ENCODE measurements at places on chromosomes 1 and 21. TPM values are rescaled to one million over a fixed set of nuclear protein-coding genes. Genes with fewer than 3 reads are reported as not detected.

Gene SLC5A9
- 0.19 TPM for total RNA-seq

Gene AMY1A
- not detected for total RNA-seq

Gene MACO1
- 14.4 TPM for total RNA-seq

Gene OR2L8
- not detected for total RNA-seq

Gene TMEM54
- 182 TPM for total RNA-seq

Gene PHF13
- total RNA-seq, result 7.6 TPM

Gene TRIM67
- total RNA-seq, result not detected

- H3K4me3 ChIP-seq, result no peak overlapping the region
- DNase-seq, result no peak
- no peaks in the 10 kb centered on the region for H3K27me3 ChIP-seq
- H3K27ac ChIP-seq, result no peak overlapping the region
These were observed 298.3 kb downstream of the RWDD3 start for GRCh38 chr1:95532335-95532734.

GRCh38 chr1:113793878-113794834, 18.1 kb downstream of the RSBN1 start:
- H3K4me1 ChIP-seq, result no peaks in the 10 kb centered on the region
- no peak overlapping the region for H3K27ac ChIP-seq
- H3K27me3 ChIP-seq, result no peaks in the 10 kb centered on the region
- H3K4me3 ChIP-seq, result no peak overlapping the region
- no peaks in the 10 kb centered on the region for H3K36me3 ChIP-seq

DNA sequence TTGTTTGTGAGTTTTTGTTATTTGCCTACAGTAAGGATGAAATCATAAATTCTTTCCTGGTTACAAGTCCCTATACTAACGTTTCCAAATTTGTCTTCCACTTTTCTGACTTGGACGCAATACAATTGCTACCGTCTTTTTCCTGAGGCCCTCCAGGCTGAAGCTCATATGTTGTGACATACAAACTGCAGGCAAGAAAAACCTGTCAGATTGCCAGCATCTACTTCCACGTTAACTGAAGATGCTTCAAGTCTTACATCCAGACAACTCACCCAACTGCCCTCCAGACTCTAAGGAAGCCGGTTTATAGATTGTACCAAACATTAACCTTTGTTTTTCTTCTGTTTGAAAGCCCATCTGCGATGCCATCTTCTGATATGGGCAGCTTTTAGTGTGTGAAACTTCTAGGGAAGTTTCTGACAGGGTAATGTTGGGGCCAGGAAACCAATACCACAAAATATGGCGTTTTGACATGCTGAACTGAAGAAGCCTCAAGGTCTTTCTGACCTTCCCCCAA, 21.4 kb upstream of the RNF11 start:
- DNase-seq, result no peak
- H3K36me3 ChIP-seq, result no peaks in the 10 kb centered on the region
- no peak overlapping the region for H3K27ac ChIP-seq
- H3K4me3 ChIP-seq, result no peak overlapping the region
- H3K27me3 ChIP-seq, result no peaks in the 10 kb centered on the region

DNA sequence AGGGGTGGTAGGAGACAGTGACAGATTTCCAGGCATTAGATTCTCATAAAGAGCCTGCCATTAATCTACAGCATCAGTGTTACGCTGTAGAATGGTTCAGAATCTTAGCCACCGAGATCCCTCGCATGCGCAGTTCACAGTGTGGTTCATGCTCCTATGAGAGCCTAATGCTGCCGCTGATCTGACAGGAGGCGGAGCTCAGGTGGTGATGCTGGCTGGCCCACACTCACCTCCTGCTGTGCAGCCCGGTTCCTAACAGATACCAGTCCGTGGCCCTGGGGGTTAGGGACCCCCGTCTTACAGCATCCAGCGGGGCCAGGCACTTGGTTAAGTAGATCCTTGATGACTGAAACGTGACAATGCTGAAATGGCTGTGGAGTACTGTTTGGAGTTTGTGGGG, 163.6 kb upstream of the C1orf21 start:
- H3K4me3 ChIP-seq, result no peak overlapping the region
- H3K27ac ChIP-seq, result no peak overlapping the region
- H3K4me1 ChIP-seq, result no peaks in the 10 kb centered on the region
- DNase-seq, result no peak
- no peaks in the 10 kb centered on the region for H3K36me3 ChIP-seq
- no peaks in the 10 kb centered on the region for H3K27me3 ChIP-seq

DNA sequence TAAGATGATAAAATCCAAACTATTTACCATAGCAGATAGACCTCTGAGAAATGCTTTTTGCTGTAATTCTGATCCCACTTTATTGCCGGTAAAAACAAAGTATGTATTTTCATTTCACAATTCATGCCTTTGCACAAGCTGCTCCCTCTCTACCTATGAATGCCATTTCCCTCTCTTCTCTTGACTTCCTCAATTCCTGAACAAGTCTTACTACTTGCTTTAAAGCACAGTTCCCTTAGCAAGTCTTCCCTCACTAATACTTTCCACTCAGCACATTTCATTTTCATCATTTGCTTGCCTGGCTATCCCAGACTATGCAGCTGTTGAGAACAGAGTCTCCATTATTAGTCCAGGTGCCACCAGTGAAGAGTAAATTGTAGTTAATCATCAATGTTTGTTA, 13.8 kb downstream of the GPATCH2 start:
- no peak for DNase-seq
- peaks cover 31% of the 10 kb centered on the region for H3K36me3 ChIP-seq
- H3K4me1 ChIP-seq, result no peaks in the 10 kb centered on the region
- no peak overlapping the region for H3K27ac ChIP-seq
- no peaks in the 10 kb centered on the region for H3K27me3 ChIP-seq

- no peaks in the 10 kb centered on the region for H3K36me3 ChIP-seq
- H3K27ac ChIP-seq, result peak overlapping the region; percentile 16
- DNase-seq, result no peak
- peaks cover 13% of the 10 kb centered on the region for H3K4me1 ChIP-seq
These were observed 80.4 kb upstream of the EFHD2 start for GRCh38 chr1:15329104-15329820.

- H3K27me3 ChIP-seq, result no peaks in the 10 kb centered on the region
- no peak overlapping the region for H3K4me3 ChIP-seq
- H3K4me1 ChIP-seq, result peaks cover 2% of the 10 kb centered on the region
- H3K36me3 ChIP-seq, result no peaks in the 10 kb centered on the region
- H3K27ac ChIP-seq, result no peak overlapping the region
- DNase-seq, result no peak
These were observed 30.8 kb downstream of the ST6GALNAC3 start for GRCh38 chr1:76105372-76105771.

DNA sequence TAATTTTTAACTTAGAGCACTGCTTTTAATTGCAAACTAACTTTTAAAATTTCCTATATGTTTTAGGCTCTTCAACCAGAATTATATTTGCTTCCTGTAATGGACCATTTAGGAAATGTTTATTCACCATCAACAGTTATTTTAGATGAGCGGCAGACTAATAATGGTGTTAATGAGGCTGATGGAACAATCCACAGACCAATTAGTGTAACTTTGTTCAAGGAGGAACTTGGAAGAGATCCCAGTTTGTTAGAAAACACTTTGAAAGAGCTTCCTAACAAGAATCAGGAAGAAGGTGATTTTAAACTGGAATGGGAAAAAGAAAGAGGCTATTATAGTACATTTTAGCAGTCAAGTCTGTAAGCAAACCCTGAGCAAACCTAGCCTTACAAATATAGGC, 19.4 kb upstream of the GNG5 start:
- no peak overlapping the region for H3K4me3 ChIP-seq
- peaks cover 14% of the 10 kb centered on the region for H3K36me3 ChIP-seq
- no peaks in the 10 kb centered on the region for H3K4me1 ChIP-seq
- H3K27me3 ChIP-seq, result no peaks in the 10 kb centered on the region
- no peak for DNase-seq
- no peak overlapping the region for H3K27ac ChIP-seq

GRCh38 chr21:34636961-34637360, 22.0 kb upstream of the RCAN1 start:
- H3K36me3 ChIP-seq, result no peaks in the 10 kb centered on the region
- no peaks in the 10 kb centered on the region for H3K27me3 ChIP-seq
- no peak for DNase-seq
- no peaks in the 10 kb centered on the region for H3K4me1 ChIP-seq
- H3K4me3 ChIP-seq, result no peak overlapping the region
- H3K27ac ChIP-seq, result no peak overlapping the region

GRCh38 chr1:225814381-225814780, 4.5 kb downstream of the EPHX1 start:
- H3K36me3 ChIP-seq, result no peaks in the 10 kb centered on the region
- DNase-seq, result no peak
- H3K4me1 ChIP-seq, result peaks cover 71% of the 10 kb centered on the region

All from esophagus squamous epithelium (tissue), 5 donors.